CD4-positive, alpha-beta memory T cell (primary cell): ENCODE measurements at places on chromosomes 12 and 14. TPM values are rescaled to one million over a fixed set of nuclear protein-coding genes. Genes with fewer than 3 reads are reported as not detected.

DNA sequence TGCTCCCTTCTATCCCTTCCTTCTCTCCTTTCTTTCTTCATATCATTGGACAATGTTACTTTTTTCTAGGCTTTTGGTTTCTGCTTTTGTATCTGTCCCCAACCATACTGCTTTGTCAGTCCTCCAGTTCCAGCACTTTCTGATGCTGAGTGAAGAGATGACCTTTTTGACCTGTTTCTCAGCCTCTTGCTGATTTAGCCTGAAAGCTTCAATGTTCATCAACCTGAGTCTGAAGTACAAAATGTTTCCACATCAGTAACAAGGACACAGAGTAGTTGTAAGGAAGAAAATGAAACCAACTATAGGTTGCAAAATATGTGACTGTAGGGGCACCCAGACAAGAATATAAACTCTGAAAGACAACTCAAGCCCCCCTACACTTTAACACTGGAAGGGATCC is 25.2 kb upstream of the AKAP6 start:
- H3K27me3 ChIP-seq = no peaks in the 10 kb centered on the region
- DNase-seq = no peak
- H3K4me3 ChIP-seq = no peak overlapping the region
- no peak overlapping the region for H3K27ac ChIP-seq

GRCh38 chr14:63039866-63040265 is 5.4 kb downstream of the KCNH5 start:
- no peak for DNase-seq
- no peaks in the 10 kb centered on the region for H3K27me3 ChIP-seq
- no peaks in the 10 kb centered on the region for H3K4me1 ChIP-seq
- no peak overlapping the region for H3K27ac ChIP-seq
- H3K4me3 ChIP-seq = no peak overlapping the region

MTA1 gene
- total RNA-seq = 122 TPM

GRCh38 chr14:104927432-104927816 is 2.7 kb downstream of the PLD4 start:
- no peak for DNase-seq
- no peaks in the 10 kb centered on the region for H3K36me3 ChIP-seq
- no peaks in the 10 kb centered on the region for H3K27me3 ChIP-seq
- H3K27ac ChIP-seq = no peak overlapping the region
- no peak overlapping the region for H3K4me3 ChIP-seq
